ENCODE measurements at places on chromosomes 12 and 14. TPM values are rescaled to one million over a fixed set of nuclear protein-coding genes. Genes with fewer than 3 reads are reported as not detected.

The LRRC9 gene
- not detected for polyA plus RNA-seq

The CLEC2A gene
- not detected for polyA plus RNA-seq

The DAO gene
- not detected for polyA plus RNA-seq

The BRAP gene
- polyA plus RNA-seq, result 5.6 TPM

The GOLGA3 gene
- polyA plus RNA-seq, result 17.9 TPM

The SMAGP gene
- polyA plus RNA-seq, result 28.4 TPM

The PTCSC3 gene
- 0.65 TPM for polyA plus RNA-seq

The NPFF gene
- polyA plus RNA-seq, result not detected

The SYNDIG1L gene
- polyA plus RNA-seq, result not detected

The RIMBP2 gene
- 1.5 TPM for polyA plus RNA-seq

The HNF1A gene
- polyA plus RNA-seq, result 8.2 TPM

The PRMT5 gene
- polyA plus RNA-seq, result 39.6 TPM

The MMP14 gene
- polyA plus RNA-seq, result 59.1 TPM

The LTBR gene
- 48.3 TPM for polyA plus RNA-seq

The SLC38A4 gene
- polyA plus RNA-seq, result not detected

The DEGS2 gene
- polyA plus RNA-seq, result 7.7 TPM

The BEST3 gene
- polyA plus RNA-seq, result not detected

The SMOC1 gene
- 1.2 TPM for polyA plus RNA-seq

The PIK3C2G gene
- 14.3 TPM for polyA plus RNA-seq

The CAPZA3 gene
- polyA plus RNA-seq, result 4.3 TPM

The FAM186B gene
- not detected for polyA plus RNA-seq

The KLRC3 gene
- 0.43 TPM for polyA plus RNA-seq

The LALBA gene
- polyA plus RNA-seq, result not detected

The OR4E2 gene
- polyA plus RNA-seq, result not detected

The SDR9C7 gene
- not detected for polyA plus RNA-seq

The TMEM116 gene
- polyA plus RNA-seq, result 11.2 TPM

The PCK2 gene
- polyA plus RNA-seq, result 24.0 TPM

The MYO1H gene
- polyA plus RNA-seq, result not detected

The SERPINA10 gene
- not detected for polyA plus RNA-seq

The SMCO3 gene
- polyA plus RNA-seq, result not detected

The BHLHE41 gene
- 1.8 TPM for polyA plus RNA-seq

The TCL1B gene
- polyA plus RNA-seq, result not detected

Data from stomach (tissue), 19 donors.